Left forelimb (tissue), 1 donor: ENCODE measurements at places on chromosomes 5 and 9.

DNA sequence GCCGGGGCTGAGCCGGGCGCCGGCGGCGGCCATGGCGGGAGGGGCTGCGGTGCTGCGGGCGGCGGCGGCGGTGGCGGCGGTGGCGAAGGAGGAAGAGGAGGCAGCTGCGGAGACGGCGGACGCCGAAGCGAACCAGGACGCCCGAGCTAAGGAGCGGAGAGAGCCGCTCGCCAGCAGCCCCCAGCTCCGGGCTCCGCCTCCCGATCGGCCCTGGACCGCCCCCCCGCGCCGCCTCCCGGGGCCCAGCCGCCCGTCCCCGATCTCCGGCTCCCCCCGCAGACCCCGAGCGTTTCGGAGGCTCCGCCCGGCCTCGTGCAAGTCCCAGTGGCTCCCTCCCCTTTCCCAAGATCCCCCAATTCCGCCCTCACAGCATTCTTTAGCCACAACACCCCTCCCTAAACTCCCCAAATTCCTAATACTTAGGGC lies at the start of gene ASTN2:
TSS of gene ASTN2 (minus strand) at position 152 of the 426 bp plus-strand sequence. CDS start at position 33, 119 bp downstream.
- no peak for DNase-seq

GRCh38 chr5:139650031-139650688 lies 2.0 kb downstream of the CXXC5 start:
- no peak for DNase-seq

GRCh38 chr9:28155671-28156070 lies 582.4 kb upstream of the C9orf72 start:
- DNase-seq: no peak

GRCh38 chr5:141654298-141654697 lies 3.1 kb upstream of the FCHSD1 start:
- DNase-seq: no peak

DNA sequence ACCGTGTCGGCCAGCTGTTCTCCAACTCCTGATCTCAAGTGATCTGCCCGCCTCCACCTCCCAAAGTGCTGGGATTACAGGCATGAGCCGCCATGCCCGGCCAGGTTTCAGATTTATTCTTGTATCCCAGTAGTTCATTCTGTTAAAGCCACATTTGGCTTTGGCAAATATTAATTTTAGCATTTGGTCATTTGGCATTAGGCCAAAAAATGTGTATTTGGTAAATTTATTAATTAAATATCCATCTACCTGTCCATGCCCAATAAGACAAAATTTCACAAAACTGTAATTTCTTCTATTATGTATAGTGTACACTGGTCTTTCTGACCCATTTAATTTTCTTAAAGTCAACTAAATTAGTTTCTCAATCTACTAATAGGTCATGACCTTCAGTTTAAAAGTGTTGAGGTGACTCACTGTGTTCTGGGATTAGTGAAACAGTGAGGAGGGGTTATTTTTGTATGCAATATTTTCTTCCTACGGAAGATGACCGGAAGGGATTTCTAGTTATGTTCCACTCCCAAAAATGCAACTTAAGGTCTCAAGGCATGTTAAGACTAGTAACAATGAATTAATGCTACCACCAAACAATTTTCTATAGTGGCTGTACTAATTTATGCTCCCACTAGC lies 21.0 kb downstream of the OSTF1 start:
- DNase-seq: no peak

GRCh38 chr5:150122158-150122510 lies 33.5 kb downstream of the PDGFRB start:
- DNase-seq: no peak
